ENCODE measurements at places on chromosomes 2 and 18. TPM values are rescaled to one million over a fixed set of nuclear protein-coding genes. Genes with fewer than 3 reads are reported as not detected.

Gene CD8B
- total RNA-seq, result 3.8 TPM

DNA sequence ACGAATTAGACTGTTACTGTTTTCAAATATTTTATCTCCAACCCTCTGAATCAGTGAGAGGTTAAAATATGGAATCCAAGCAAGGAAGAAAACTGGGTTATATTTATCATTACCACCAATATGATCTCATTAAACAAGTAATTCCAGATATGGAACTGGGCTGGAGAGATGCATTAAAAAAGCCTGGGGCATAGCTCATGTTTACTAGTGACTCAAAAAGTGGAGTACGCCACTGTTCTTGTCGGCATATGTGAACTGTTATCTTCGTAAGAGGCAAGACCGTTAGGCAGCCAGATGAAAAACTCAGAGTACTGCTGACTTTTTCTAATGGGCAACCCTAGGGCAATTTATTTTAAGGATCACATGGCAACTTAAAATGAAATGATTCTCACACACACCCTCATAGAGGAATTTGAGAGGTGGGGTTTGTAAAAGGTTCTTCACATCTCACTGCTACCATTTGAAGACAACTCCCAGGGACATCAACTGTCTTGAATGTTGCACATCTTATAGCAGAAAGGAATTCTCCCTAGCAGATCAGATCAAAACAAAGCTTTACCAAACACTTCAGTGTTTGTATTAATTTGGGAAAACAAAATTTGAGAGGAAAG is 105.2 kb upstream of the TFCP2L1 start:
- DNase-seq, result no peak

Gene C2orf81
- total RNA-seq, result 2.3 TPM

GRCh38 chr2:46350029-46350689 is 53.0 kb downstream of the EPAS1 start:
- DNase-seq, result no peak

DNA sequence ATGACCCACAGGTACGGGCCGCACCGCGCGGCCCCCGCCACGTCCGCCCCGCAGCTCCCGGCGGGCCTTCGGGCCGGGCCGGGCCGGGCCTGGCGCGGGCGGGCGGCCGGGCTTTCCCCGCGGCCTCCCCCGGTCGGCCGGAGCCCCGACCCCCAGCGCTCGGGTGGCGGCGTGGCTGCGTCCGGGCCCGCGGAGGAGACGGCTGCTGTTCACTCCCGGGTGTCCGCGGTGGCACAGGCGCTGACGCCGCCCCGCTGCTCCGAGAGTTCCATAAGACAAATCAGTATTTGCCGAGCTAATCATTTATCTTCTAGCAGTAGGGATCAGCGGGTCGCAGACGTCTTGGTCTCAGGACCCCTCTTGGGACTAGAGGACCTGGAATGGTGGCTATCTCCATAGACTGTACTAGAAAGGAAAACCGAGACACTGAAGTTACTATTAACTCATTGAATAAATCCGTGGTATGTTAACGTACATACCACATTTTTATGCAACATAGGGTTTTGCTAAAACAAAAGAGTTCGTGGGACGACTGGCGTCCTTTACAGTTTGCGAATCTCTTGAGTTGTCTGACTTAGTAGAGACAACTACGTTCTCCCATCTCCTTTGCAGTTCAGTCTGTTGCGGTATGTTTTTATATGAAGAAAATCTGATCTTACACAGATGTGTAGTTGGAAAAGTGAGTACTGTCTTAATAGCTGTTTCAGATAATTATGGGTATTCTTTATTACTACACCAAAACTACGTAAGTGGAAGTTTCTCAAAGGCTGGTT is 500 bp downstream of the LIMS1 start:
- peak; percentile 73 for DNase-seq

DNA sequence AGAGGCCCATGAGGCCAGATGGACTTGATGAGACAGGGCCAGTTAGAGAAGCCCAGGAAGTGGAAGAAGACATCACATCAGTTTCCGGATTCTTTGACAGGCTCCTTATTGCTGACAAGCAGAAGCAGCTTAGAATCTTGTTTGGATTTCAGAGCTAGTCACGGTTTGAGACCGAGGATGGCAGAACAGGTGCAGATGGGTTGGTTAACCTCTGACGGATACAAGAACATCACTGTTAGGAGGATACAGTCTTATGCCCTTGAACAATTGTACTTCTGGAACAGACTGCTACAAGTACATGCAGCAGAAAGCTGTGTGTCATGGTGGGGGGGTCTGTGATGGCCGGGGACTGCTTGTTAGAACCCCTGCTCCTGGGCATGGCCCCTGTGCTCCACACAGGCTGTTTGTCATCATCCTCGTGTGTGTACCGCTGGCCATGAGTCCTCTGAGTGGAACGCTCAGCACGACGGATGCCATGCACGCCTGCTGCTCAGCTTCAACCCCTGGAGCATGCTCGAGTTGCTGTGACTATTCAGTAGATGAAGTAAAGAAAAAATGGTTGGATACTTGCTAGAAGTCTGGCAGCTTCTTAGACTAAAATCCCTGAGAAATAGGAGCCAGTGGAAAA is 217.7 kb downstream of the SH3RF3 start:
- no peak for DNase-seq

Gene EML4
- total RNA-seq, result 88.3 TPM

DNA sequence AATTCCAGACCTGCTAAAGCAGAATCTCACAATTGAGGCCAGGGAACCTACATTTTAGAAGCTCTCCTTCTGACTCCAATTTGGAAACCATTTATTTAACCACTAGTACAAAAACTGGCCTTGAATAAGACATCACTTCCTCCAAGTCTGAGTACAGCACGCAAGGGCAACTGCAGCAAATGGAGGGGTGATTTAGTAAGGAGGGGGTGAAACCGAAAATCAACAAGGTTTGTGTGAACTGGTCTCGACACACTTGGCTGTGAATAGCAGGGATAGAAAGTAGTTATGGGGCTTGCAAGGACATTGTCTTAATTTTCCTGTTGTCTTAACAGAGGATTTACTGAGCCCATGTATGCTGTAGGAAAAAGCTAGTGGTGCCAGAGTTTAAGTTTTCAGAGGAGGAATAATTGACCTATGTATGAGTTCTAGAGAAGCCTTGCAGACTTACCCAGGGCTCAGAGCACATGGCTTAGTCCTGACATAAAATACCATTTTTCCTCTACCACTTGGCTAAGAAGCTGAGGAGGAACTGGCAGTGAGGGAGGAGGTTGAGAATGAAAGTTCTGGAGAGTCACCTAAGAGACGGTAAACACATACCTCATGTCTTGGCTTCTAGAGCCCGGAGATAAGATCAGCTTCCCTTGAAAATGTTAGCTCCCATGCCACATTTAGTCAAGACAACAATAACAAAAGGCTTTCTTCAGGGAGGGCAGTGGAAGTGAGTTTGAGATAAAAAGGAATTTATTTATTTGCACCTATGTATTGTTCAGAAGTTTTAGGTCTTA is 114.8 kb downstream of the SMAD2 start:
- DNase-seq, result no peak
